ENCODE measurements at places on chromosomes 1 and 21. TPM values are rescaled to one million over a fixed set of nuclear protein-coding genes. Genes with fewer than 3 reads are reported as not detected.

- peak; percentile 39 for DNase-seq
Measured at GRCh38 chr1:169326956-169327268, 40.7 kb downstream of the NME7 start.

DNA sequence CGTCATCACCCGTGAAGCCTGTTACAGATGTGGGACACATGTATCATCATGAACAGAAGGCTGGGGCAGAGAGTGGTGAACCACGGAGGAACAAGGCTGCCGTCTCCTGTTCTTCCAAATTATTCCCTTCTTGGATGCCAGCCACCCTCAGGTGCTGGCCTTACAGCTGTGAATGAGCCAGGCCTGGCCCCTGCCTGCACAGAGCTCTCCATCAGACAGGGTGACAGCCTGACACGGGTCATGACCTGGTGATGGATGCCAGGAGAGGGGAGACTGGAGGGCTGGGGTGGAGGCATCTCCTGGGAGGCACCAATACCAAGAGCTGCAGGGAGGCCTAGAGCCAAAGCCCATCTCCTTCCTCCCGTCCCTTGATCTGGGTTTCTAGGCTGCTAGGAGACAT lies 230.0 kb upstream of the C1orf174 start:
- no peak for DNase-seq

DNA sequence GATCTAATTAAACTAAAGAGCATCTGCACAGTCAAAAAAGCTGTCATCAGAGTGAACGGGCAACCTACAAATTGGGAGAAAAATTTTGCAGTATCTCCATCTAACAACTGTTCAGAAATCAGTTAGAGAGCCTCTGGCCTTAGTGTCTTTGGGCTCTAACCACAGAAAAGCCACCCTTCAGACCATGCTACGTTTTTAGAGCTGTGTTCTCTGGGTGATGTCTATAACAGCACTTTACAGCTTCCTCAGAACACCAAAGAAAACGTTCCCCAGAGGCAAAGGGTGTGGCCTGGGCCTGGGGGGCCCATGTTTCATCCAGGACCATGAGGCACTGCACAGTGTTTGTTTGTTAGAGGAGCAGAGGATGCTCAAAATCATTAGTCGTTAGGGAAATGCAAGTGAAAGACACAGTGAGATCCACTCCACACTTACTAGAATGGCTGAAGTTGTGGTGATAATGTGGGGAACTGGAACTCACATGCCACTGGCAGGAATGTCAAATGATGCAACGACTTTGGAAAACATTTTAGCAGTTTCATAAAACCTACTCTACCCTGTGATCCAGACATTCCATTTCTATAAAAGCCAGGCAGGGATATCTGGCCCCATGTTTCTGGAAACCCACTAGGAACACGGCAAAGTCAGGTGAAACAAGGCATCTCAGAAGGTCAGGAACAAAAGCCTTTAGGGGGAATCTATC lies 250.4 kb upstream of the HOOK1 start:
- DNase-seq: no peak

- DNase-seq: peak; percentile 38
Measured at GRCh38 chr1:176033474-176033873, 173.6 kb downstream of the COP1 start.

DNA sequence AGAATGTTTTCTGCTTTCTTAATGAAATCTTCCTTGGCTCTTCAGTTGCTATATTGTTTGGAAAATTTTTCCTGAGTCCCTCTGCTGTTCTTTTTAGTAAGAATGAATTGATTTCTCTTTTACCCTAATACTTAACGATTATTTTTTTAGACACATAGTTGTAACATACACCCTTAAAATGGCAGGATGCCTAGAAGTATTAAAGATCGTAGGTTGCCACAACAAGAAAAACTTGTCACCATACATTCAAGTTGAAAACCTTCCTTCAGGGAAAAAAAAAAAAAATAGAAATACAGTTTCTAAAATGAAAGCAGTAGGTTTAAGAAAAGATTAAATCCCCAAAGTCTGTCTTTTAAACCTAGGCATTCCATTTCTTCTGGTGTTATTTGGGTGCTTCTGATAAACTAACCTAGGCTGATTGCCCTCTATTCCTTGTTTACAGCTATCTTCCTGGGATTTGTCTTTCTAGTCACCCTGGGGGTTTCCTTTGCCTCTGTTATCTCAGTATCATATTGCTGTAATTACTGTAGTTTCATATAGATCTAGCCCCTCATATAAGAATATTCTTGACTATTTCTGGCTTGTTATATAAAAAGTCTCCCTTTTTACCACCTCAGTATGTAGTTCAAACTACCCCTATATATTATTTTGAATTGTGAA lies 16.8 kb downstream of the SUCO start:
- no peak for DNase-seq

DNA sequence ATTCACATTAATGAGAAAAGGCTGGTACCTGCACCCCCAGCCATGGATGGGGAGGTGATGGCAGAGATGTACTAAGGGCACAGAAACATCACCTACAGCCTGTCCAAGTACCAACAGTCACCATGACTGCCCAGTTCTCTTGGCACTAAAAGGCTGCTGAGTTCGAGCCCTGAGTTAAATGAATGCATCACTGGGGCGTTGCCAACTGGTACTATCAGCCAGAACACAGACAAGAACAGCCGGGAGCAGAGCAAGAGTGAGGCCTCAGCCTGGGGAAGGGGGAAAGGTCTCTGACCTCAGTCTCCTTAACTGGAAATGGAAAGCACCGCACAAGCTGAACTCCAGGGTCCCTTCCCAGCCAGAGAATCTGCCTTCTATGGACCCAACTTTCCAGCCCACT lies 60.5 kb downstream of the GLIS1 start:
- no peak for DNase-seq

- peak; percentile 92 for DNase-seq
Measured at GRCh38 chr1:192907545-192908243, 98.9 kb downstream of the RGS2 start.

DNA sequence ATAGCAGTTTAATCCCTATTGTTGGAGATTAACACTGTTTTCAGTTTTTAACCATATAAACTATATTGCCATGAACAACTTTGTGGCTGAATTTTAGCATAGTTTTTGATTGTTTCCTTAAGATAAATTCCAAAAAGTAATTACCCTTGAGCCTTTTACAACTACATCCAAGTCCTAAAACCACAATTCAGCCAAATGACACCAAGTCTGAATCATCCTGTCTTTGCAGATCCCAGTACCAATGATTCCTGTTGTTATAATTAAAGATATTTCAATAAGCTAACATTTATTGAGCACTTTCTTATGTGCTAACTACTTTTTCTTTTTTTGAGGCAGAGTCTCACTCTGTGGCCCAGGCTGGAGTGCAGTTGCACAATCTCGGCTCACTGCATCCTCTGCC lies 35.6 kb downstream of the IL23R start:
- DNase-seq: peak; percentile 29

GRCh38 chr21:31592963-31593560 lies 66.4 kb upstream of the SOD1 start:
- no peak for DNase-seq

The ESPN gene
- not detected for total RNA-seq

The PIGR gene
- total RNA-seq: not detected
